ENCODE measurements at places on chromosomes 11 and 22.

DNA sequence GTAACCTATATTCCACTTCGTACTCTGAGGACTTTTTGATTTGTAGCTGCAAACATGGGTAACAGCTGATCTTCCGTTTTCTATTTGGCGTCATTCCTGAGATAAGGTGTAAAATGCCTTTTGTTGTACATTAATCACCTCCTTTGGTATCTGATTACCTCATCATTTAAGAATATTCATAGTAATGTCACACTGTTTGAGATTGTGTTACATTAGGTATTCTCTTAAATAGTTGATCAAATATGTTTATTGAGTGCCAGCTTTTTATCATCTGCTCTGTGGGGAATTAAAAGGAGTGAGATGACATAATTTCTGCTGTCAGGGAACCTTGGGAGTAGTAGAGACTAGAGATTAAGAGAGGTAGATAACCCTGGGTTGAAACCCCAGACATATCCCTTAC, 5.9 kb downstream of the NCAM1 start:
- DNase-seq, result no peak

- no peak for DNase-seq
These were observed 11.9 kb downstream of the TTLL1 start for GRCh38 chr22:43077121-43077877.

DNA sequence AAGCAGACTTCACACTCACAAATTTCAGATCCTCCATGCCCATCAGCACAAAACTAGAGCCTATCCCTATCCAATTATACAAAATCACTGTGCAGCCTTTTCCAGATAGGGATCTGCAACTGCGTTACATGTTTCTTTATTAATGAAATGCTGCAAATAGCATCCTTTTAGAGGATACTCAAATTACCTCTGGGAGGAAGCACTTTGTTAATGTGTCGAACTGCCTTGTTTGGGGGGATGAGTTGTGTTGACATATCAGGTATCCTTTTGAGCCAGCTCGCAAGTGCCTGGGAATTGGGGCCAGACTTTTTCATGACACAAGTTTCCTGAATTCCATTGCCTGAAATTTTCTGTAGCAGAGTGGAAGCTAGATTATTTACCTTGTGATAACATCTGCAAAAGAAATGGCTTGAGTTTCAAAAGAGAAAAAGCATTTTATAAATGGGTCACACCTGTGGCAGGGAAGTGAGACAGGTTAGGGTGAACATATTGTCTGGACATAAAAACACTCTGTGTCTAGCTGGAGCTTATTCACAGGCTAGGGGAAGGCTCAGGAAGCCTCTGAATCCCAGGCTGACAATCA, 299.1 kb upstream of the MTNR1B start:
- no peak for DNase-seq

DNA sequence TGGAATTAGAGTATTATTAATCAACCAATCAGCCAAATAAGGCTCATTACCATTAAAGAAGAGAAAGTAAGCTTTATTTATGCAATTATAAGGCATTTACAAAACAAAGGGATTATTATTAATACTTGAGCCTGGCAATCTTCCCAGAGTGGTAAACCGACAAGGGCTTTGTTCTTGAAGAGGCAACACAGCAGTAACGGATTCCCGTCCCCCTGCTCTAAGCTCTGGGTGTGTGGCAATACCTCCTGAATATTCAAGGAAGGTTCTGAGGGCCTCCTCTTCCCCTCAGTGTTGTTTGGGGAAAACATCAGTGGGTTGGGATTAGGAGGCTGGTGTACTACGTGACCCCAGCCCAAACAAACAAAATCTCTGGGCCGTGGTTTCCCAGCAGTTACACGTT, 176.5 kb downstream of the TENM4 start:
- DNase-seq, result no peak

DNA sequence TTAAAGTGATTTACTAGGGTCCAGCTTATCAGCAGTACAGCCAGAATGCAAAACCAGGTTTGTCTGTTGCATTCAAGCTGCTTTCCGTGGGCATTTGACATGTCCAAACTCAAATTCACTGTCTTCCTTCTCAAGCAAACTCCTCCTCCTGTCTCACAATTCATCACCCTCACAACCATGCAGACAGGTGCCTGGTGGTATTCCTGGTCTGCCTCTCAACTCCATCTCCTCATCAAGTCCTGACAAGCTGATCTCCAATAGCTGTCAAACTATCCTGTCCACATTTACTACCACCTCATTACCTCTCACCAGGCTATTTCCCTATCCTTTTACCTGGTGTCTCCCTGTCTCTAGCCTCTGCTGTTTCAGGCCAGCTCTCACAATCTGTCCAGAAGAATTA, 49.1 kb upstream of the LYVE1 start:
- no peak for DNase-seq

GRCh38 chr11:10032935-10033334, 261.1 kb downstream of the SBF2 start:
- DNase-seq, result no peak

Measured in mucosa of descending colon (tissue), 3 donors.